ENCODE measurements at places on chromosomes 11 and 22. TPM values are rescaled to one million over a fixed set of nuclear protein-coding genes. Genes with fewer than 3 reads are reported as not detected.

DNA sequence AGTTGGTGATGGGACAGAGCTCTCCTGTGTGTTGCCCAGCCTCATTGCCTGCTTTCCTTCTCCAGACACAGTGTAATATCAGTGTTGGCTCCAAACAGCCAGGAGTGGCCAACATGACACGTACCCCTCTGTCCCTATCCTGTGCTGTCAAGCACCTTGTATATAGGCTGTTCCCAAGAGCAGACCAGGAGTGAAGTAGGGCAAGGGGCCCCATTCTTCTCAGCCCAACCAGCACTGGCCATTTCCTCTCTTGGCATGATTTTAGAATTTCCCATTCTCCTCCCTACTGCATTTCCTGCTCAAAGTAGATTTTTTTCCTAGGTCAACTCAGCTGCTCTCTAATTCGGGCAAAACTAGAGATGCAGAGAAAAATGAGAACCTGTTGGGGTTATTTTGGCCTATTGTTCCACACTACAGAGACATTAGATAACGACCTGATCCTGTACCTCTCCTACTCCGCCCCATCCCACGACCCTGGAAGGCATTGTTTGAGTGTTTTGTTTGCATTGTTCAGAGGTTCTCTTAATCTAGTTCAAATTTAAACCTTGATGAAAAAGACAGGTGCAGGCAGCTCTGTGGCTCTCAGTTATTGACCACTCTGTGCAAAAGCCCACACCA is 95.6 kb downstream of the RASSF10 start:
- peaks cover 2% of the 10 kb centered on the region for H3K4me1 ChIP-seq
- H3K36me3 ChIP-seq, result no peaks in the 10 kb centered on the region
- no peak overlapping the region for H3K4me3 ChIP-seq
- no peak for DNase-seq
- no peaks in the 10 kb centered on the region for H3K27me3 ChIP-seq

GRCh38 chr11:128604723-128605122 is 17.4 kb upstream of the ETS1 start:
- H3K4me3 ChIP-seq, result no peak overlapping the region
- DNase-seq, result no peak
- H3K36me3 ChIP-seq, result no peaks in the 10 kb centered on the region
- H3K27me3 ChIP-seq, result no peaks in the 10 kb centered on the region
- H3K27ac ChIP-seq, result no peak overlapping the region

GRCh38 chr11:18707811-18708340 is 9.3 kb downstream of the TMEM86A start:
- H3K36me3 ChIP-seq, result no peaks in the 10 kb centered on the region
- peaks cover 3% of the 10 kb centered on the region for H3K27me3 ChIP-seq
- H3K4me3 ChIP-seq, result no peak overlapping the region
- no peak for DNase-seq
- no peaks in the 10 kb centered on the region for H3K4me1 ChIP-seq

DNA sequence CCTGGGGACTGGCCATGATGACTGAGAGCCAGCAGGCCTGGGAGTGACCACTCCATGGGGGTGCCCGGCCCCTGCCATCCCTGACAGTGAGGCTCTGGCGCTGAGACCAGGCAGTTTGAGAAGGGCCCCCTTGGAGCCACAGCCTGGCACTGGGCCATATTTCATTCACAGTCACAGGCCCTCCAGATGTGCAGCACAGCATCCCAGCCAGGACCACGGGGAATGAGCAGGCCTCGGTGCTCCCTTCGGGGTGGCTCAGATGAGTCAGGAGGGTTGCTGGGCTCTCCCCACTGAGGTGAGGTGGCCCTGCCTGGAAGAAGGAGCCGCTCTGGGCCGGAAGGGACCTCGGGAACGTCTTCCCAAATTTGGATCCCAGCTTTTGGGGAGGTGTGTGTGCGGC is 53.0 kb downstream of the GRAMD4 start:
- DNase-seq, result no peak
- H3K4me3 ChIP-seq, result no peak overlapping the region
- no peak overlapping the region for H3K27ac ChIP-seq
- peaks cover 2% of the 10 kb centered on the region for H3K36me3 ChIP-seq

DNA sequence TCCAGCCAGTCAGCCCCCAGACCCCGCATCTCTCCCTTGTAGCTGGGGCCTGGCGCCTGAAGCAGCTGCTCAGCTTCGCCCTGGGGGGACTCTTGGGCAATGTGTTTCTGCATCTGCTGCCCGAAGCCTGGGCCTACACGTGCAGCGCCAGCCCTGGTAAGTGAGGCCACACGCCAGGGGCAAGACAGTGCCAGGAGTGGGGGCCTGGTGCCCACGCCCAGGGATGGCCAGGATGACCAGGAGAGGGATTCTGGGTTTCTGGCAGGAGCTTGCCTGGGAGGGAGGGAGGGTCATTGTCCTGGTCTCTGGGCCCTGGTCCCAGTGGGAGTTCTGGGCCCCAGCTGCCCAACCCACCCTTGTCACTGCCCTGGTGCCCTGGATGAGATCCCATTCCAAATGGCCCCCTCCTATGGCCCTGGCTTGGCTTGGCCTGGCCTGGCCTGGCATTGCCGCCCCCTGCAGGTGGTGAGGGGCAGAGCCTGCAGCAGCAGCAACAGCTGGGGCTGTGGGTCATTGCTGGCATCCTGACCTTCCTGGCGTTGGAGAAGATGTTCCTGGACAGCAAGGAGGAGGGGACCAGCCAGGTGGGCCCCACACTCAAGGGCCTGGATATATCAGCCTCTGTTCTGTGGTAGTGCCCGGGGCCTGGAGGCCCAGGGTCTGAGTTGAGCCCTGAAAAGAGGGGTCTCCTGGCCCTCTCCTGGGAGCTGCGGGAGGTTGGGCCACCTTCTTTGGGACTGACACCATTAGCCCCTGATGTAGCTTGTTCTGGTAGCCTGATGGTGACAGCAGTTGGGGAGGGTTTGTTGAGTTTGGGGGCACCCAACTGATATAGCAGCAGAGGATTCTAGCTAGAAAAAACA is 3.7 kb downstream of the SLC39A13 start:
- no peak overlapping the region for H3K4me3 ChIP-seq
- H3K27ac ChIP-seq, result no peak overlapping the region
- DNase-seq, result peak; percentile 82
- H3K4me1 ChIP-seq, result 0 out of 2 replicates have a peak, but pooled peaks cover 2% of the 10 kb centered on the region

GRCh38 chr11:69799582-69799981 is 19.6 kb downstream of the FGF3 start:
- H3K4me1 ChIP-seq, result no peaks in the 10 kb centered on the region
- H3K27ac ChIP-seq, result no peak overlapping the region
- H3K27me3 ChIP-seq, result no peaks in the 10 kb centered on the region
- H3K36me3 ChIP-seq, result peaks cover 5% of the 10 kb centered on the region
- DNase-seq, result peak; percentile 62
- no peak overlapping the region for H3K4me3 ChIP-seq

- no peaks in the 10 kb centered on the region for H3K4me1 ChIP-seq
- no peak overlapping the region for H3K27ac ChIP-seq
- H3K36me3 ChIP-seq, result no peaks in the 10 kb centered on the region
- no peak for DNase-seq
- H3K4me3 ChIP-seq, result no peak overlapping the region
- H3K27me3 ChIP-seq, result no peaks in the 10 kb centered on the region
Observed at GRCh38 chr11:1356007-1356435, 33.7 kb upstream of the BRSK2 start.

GRCh38 chr11:1854949-1855885 is 2.3 kb downstream of the LSP1 start:
- H3K4me3 ChIP-seq, result no peak overlapping the region
- H3K27me3 ChIP-seq, result no peaks in the 10 kb centered on the region
- no peak for DNase-seq
- no peaks in the 10 kb centered on the region for H3K36me3 ChIP-seq
- H3K4me1 ChIP-seq, result no peaks in the 10 kb centered on the region
- no peak overlapping the region for H3K27ac ChIP-seq

- H3K36me3 ChIP-seq, result peaks cover 44% of the 10 kb centered on the region
- H3K27me3 ChIP-seq, result no peaks in the 10 kb centered on the region
Observed at GRCh38 chr11:12876340-12876739, 132.8 kb upstream of the RASSF10 start.

- H3K4me3 ChIP-seq, result no peak overlapping the region
- no peaks in the 10 kb centered on the region for H3K36me3 ChIP-seq
- H3K27me3 ChIP-seq, result no peaks in the 10 kb centered on the region
- no peaks in the 10 kb centered on the region for H3K4me1 ChIP-seq
Observed at GRCh38 chr11:35257281-35257680, 118.3 kb downstream of the CD44 start.

DNA sequence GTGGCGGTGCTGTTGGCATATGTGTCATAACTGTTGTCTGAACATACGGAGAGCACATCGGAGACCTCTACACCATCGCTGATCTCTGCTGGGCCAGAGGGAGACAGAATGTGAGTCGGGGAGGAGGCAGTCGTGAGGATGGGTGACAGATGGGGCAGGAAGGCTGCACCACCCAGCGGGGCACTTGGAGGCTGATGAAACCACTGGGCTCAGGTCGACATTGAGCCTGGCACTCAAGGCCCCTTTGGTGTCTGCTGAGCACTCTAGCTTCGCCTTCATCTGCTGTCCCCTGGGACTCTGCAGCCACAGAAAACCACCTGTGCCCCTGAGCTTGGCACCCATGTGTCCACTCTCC is 2.5 kb upstream of the KLHL35 start:
- peaks cover 3% of the 10 kb centered on the region for H3K4me1 ChIP-seq
- peaks cover 24% of the 10 kb centered on the region for H3K27me3 ChIP-seq
- no peak overlapping the region for H3K27ac ChIP-seq
- no peak for DNase-seq
- H3K36me3 ChIP-seq, result no peaks in the 10 kb centered on the region
- no peak overlapping the region for H3K4me3 ChIP-seq

DNA sequence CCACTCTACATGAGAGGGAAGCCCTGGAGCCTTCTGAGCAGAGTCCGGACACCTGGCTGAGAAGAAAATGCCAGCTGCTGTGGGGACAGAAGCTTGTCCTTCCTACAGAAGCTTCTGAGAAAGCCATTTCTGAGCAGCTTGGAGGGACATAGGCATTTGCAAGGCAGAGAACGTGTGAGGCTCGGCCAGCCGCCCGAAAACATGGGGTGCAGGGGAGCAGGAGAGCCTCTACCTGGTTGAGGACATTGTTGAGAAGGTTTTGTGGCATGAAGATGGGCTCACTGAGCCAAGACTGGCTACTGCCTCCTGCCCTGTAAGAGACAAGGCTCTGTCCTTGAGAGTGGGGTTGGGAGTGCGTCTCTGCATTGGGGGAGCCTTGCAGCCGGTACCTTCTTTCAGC is 25.3 kb downstream of the SAMM50 start:
- H3K4me1 ChIP-seq, result no peaks in the 10 kb centered on the region
- DNase-seq, result no peak
- H3K4me3 ChIP-seq, result no peak overlapping the region
- peaks cover 61% of the 10 kb centered on the region for H3K36me3 ChIP-seq

DNA sequence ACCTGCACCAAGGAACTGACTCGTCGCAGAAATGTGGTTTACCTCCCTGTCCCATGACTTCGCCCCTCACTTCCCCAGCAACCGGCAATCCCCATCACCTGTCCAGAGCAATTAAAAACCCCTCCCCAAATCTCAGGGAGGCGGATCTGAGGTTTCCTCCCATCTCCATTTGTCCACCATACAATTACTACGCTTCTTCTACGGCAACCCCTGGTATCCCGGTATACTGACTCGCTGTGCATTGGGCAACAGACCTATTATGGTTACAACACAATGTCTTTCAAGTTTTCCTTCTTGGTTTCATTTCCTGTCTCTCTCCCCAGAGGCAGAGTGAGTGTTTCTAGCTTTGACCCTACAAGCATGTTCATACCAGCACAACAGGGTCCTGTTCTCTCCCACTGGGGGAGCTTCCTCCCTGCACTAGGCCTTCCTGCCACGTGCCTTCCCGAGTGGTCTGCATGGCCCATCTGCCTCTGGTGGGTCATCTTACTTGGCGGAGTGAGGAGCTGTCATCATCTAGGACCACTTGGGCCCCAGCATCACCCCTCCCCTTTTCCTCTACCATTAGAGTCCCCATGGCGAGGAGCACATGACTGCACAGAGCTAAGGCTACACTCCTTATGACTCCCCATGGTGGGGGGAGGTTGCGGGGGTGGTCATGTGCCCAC is 30.3 kb upstream of the NAP1L4 start:
- H3K36me3 ChIP-seq, result peaks cover 41% of the 10 kb centered on the region
- no peak for DNase-seq
- no peaks in the 10 kb centered on the region for H3K27me3 ChIP-seq
- H3K27ac ChIP-seq, result no peak overlapping the region
- no peak overlapping the region for H3K4me3 ChIP-seq

DNA sequence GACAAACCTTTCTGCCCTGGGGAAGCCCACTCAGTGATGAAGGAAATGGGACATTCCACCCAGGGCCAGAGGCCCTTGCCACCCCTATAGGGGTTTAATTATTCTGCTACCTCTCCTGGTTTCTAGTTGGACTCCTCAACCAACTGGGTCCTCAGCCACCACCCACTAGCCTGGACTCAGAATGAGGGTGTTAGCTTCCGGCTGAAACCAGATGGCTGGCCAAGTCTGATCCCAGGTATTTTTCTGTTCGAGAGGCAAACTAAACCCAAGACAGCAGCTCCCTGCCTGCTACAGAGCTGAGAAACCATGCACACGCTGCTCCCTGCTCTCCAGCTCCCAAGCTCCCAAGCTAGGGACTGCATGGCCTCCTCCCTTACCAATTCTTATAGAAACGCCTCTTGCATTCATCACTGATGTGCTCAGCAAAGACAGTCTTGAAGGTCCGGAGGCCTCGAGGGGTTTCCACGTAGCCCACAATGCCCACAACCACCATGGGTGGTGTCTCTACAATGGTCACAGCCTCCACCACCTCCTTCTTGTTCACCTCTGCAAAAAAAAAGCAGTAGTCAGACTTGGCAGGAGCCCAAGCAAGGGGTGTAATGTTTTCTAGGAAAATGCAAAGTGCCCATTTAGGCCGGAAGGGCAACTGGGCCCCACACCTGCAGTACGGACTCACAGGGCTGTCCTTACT is 2.2 kb downstream of the RPL3 start:
- H3K27ac ChIP-seq, result peak overlapping the region; percentile 62
- peak; percentile 37 for DNase-seq
- peak overlapping the region; percentile 99 for H3K4me3 ChIP-seq
- H3K27me3 ChIP-seq, result no peaks in the 10 kb centered on the region
- peaks cover 70% of the 10 kb centered on the region for H3K36me3 ChIP-seq

DNA sequence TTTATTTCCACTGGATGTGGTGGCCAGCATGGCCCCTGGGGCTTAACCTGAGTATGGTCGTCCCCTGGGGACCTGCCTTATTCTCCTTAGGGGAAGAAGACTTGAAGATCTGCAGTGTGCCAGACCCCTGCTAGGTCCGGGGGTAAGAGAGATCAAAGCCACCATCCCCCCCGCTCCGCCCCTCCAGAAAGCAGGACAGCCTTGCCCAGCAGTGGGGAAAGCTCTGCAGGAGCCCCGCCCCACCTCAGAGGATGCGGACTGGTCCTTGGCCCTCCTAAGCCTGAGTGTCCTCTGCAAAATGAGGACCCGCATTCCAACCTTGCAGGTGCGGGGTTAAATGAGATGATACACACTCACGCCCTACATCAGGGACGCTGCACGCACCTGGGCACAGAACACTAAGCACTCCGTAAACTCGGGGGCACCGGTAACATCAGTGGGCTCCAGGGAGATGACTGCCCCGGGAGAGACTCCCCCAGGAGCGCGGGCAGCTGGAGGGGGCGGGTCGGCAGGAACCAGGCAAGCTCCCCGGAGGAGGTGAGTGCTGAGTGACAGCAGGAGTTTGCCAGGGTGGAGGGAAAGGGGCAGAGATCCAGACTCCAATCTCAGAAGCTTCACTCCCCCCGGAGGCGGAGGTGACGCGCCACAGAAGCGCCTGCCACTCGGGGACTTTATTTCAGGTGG is 564 bp upstream of the ANO1 start:
- H3K4me1 ChIP-seq, result peaks cover 2% of the 10 kb centered on the region
- H3K4me3 ChIP-seq, result peak overlapping the region; percentile 63
- no peak for DNase-seq
- no peak overlapping the region for H3K27ac ChIP-seq
- no peaks in the 10 kb centered on the region for H3K36me3 ChIP-seq

OR5F1 gene
- total RNA-seq, result not detected

NR1H3 gene
- 25.2 TPM for total RNA-seq

Data from H9 (cell line).